Stimulated activated CD4-positive, alpha-beta T cell treated with anti-CD3 and anti-CD28 coated beads, Interleukin-4, amount 100 ng/mL, for 4 hours (primary cell): ENCODE measurements at places on chromosomes 11 and 22.

DNA sequence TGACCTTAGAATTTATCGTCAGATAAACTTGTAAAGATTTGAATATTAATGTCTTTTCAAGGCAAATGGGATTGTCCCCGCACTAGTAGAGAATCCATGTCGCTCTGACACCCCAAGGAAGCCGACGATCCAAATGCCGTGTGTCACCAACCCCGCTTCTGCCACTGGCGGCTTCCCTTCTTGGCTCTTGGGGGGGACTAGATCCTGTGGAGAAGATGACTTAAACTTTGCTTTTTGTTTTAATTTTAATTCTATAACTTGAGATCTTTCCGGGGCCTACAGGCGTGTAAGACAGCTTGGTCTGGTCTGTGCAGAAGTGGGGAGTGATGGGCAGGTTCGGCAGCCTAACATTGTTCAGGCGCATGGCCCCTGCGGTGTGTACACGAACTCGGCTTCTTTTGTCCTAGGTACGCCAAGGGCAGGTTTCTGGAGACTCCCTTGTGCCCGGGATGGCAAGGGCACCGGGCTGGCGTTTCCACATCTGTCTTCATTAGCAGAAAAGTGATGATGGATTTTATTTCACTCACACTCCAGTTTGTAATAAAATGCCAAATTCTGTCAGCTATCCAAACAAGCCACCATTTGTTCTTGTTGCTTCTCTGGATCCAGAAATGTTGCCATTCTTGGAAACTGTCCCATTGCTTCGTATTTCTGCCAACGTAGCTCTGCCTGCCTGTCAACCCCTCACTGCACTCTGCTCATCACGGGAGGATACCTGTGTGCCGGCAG lies 6.7 kb downstream of the YDJC start:
- no peak for DNase-seq

DNA sequence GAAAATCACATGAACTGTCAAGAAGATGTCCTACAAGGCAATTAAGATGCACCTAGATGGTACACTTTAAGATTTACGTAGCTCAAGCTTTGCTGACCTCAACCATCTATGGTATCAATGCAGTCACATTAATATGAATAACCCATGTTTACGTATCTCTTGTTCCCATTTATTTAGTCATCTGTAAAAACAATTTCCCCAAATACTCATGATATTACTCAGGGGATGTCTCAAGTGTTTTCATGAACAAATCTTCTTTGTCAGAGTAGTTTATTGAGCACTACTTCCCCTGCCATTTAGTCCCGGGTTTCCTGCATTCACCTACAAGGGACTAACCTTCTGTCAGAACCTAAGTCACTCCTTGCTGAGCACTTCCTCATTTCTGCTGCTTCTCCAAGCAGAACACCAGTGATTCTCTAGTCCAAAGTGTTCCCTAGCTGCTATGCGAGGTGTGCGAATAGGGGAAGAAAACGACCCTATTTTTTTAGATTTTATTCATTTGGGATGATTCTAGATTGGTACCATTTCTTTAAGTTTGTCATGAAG lies 554.3 kb upstream of the LRRC4C start:
- no peak for DNase-seq

DNA sequence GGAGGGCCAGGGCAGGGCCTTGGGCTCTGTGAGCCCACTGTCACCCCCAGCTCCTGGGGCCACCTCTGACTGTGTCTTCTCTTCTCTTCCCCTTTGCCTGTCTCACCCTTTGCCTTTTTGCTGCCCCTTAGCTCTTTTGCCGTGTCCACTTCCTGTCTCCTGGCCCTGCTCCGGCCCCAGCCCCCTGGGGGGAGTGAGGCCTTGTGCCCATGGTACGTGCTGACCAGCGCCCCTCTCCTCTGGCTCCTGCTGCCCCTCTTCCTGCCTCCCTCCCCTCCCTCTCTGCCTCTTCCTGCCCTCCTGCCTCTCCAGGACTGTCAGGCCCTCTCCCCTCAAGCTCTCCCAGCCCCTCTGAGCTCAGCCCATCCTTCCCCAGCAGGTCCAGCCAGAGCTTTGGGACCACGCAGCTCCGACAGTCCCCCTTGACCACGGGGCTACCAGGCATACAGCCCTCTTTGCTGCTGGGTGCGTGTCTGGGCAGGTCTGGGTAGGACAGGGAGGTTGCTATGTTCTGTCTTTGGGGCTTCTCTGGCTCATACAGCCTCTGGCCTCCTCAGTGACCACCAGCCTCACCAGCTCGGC lies 11.7 kb downstream of the TMEM258 start:
- DNase-seq: no peak

DNA sequence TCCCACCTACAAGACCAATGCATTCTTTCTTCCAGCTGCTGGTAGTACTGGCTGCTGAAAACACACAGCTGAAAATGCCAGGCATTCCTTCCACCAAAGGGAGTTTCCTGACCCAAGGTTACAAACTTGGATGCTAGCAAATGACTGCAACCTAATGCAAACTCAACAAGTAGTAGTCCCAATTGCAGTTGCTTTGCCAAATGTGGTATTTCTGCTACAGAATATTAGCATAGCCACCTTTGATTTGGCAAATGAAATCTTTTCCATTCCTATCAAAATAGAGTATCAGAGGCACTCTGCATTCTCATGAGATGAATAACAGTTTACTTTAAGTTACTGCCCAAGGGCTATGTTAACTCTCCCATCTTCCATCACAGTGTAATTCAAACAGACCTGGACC lies 172.0 kb upstream of the ARHGAP42 start:
- DNase-seq: no peak

DNA sequence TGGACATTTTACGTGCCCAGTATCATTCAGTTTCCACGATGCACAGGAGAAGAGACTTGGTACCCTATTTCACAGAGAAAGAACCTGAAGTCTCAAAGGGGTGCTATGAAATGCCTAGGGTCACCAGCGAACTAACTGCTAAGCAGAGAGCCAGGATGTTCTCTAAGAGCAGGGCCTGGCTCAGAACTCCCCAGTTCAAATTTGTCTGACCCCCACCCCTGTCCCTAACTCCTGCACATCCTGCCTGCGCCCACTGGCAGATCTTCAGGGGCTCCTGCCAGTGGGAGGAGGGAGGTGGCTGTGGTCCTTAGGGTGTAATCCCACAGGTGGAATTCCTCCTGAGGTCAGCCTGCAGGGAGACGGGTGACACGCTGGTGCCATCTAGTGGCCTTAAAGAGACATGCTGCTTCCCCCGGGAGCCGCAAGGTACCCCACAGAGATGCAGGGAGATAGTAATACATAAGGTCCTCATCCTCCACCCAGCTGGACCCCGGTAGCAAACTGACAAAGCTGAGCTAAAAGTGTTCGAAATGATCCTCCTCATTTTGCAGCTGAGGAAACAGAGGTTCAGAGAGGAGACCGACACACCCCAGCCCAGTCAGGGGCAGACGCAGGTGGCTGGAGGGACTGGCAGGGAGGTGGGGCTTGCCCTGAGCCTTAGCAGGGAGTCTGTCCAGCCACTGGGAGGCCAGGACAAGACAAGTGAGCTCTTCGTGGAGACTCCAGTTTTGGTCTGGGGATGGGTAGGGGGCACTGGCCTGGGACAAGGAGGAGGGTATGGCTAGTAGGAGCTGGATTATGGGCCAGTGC lies 34.1 kb downstream of the MB start:
- DNase-seq: peak; percentile 30

DNA sequence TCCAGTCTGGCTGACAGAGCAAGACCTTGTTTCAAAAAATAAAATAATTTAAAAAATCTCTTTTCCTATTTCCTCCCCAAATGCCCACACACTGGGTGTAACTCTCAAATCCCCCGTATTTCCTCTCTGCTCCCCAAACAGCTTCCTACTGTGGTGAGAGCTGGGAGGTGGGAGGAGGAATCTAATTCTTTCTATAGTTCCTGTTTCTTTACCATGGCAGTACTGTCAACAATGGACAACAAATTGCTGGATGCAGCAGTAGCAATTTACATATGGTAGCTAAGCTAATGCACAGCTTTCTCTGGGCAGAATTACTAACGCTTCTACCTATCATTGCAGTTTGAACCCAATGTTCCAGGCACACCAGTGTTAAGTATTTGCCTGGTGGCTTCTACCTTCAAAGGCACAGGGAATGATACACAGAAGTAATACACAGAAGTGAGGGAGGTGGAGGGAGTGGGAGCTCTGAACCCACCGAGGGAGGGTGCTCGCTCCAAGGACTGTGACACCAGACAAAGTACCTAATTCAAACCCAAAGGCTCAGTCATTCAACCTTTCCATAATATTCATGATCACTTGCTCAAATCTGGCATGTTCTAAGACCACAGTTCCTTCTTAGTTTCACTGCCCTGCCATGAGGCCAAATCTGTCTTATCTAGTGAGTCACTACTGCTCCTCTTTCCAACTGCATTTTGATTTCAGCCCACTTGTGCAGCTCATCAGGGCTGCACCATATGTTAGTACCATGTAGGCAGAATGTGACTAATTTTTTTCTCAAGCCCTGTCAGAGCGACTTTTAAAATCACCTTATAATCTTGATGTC lies 37.9 kb downstream of the CELF1 start:
- DNase-seq: peak; percentile 57

DNA sequence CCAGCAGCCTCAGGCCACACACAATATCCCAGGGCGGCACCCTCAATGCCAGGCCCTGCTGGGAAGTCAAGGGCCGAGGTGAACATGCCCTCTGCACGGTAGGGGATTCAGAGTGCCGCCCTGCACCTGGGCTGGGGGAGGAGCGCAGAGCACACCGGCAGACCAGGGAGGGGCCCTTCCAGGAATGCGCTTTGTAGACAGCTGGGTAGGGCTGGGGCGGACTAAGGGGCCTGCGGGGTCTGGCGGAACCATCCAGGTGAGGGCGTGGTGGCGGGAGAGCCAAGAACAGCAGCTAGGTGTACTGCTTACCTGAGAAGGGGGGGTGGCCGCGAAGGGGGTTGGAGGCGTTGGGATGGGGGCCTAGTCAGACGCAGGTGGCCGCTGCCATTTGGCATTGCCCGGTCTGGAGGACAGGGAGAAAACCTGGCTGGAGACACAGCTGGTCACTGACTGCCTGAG lies 26.0 kb downstream of the DUSP8 start:
- no peak for DNase-seq
